ENCODE measurements at places on chromosomes 6 and 20. TPM values are rescaled to one million over a fixed set of nuclear protein-coding genes. Genes with fewer than 3 reads are reported as not detected.

DNA sequence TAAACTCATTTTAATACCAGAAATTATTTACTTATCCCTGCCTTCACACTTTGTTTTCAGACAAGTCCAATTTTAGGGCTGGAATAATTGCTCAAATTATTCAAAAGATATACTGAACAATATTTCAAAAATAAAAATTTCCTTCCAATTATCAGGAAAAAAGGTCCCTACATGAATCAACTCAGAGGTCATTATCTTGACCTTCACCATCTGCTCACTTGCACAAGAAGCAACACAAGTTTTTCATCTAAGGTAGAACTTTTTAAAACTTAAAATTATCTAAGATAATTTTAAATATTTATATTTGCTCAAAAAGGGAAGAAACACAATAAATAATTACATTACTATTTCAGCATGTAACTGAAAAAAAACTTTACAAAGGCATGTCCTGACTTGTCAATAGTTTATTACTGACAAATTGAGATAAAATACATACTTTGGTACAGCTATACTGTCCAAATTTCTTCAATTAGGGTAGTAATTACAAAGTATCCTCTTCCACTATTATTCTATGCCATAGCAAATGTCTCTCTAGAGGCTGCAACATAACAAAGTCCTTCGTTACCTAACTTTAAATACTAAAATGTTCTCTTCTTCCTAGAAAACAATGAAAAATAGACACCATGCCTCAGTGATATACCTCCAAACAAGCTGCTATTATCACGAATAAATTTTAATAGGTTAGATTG is 2.4 kb downstream of the CEP85L start:
- no peak for DNase-seq

- DNase-seq, result no peak
Observed at GRCh38 chr20:32980990-32981389, 23.2 kb downstream of the SUN5 start.

DNA sequence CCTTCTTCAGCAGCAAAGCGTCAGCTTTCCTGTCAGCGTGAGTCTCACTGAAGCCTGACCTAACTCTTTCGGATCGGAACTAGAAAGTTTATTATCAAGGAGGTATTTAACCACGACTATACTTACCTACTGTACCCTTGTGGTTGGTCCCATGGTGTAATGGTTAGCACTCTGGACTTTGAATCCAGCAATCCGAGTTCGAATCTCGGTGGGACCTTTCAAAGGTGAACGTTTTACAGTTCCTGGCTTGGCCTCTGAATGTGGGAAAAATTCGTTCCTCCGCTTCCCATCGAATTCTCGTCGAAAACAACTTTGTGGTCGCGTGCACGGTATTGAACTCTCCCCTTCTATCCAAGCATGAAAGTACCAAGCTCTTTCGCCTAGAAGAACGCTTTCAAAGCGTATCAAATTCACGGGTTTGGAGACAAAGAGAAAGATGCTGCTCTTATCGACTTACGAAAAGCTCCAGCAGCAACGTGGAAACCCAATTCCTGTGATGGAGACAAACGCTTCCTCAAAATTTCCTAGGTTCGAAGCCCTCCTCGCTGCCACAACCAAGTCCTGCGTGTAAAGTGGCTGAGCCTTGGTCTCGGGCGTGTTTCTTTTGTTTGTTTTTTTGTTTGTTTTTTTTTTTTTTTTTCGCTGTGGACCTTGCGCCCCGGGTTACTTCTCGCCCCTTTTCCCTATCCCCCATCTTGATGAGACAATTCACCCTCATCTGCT is 63.7 kb downstream of the GPX5 start:
- DNase-seq, result peak; percentile 98

DNA sequence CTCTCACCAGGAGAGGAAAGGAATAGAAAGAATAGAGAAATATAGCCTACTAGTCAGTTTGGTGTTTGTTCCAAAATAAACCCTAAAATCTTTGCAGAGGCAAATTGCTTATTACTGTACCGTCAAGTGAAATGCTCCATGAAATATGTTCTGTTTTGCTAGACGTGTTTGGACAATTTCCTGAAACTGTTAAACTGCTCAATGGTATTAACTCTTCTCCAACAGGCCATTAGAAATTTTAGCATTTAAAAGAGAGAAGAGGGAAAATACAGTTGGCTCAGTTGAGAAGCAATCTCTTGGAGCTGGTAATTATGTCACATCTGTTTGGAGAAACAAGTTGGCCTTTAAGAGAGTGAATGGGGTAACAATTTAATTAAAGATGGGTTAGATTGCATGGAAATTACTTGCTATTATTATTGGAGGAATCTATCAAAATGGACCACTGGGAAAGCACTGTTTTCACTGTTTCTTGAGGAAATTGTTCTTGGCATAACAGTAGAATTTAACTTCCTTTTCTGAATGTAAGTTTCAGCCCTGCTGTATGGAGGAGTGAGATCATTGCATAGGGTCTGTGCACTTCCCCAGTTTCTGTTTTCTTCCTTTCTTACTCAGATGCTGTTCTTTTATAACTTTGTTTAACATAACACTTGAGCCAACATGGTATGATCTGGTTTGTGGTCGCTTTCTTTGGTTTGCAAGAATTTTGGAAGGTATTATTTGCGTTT is 373.6 kb downstream of the PLCB1 start:
- no peak for DNase-seq

DNA sequence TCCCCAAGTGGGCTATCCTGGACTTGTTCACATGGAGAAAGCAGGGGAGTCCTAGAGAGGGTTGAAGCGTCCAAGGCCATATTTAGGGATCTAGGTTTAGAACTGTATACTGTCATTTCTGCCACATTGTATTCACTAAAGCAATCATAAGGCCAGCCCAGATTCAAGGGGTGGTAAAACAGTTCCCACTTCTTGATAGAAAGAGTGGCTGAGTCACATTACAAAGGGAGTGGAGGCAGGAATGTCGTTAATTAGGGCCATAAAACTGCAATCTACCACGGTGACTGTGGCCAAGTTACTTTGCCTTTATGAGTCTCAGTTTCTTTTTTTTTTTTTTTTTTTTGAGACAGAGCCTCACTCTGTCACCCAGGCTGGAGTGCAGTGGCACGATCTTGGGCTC is 7.4 kb upstream of the UBR2 start:
- peak; percentile 56 for DNase-seq

DNA sequence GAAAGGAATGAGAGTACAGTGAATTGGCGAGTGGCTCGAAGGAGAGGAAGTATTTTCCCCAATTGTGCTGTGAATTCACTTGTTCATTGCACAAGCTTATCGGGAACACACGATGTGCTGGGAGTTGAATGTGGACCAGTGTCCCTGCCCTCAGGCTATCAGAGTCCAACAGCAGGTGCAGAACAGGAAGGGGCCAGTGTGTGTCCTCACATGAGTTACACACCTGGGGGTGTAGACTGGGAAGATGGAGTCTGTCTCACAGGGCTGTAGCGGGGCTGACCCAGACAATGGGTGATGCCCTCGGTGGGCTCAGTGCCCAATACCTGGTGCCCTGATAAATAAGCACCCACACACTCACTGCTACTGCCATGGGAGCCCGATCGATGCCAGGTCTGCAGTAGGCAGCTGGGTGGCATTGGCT is 14.4 kb downstream of the DUSP22 start:
- no peak for DNase-seq

DNA sequence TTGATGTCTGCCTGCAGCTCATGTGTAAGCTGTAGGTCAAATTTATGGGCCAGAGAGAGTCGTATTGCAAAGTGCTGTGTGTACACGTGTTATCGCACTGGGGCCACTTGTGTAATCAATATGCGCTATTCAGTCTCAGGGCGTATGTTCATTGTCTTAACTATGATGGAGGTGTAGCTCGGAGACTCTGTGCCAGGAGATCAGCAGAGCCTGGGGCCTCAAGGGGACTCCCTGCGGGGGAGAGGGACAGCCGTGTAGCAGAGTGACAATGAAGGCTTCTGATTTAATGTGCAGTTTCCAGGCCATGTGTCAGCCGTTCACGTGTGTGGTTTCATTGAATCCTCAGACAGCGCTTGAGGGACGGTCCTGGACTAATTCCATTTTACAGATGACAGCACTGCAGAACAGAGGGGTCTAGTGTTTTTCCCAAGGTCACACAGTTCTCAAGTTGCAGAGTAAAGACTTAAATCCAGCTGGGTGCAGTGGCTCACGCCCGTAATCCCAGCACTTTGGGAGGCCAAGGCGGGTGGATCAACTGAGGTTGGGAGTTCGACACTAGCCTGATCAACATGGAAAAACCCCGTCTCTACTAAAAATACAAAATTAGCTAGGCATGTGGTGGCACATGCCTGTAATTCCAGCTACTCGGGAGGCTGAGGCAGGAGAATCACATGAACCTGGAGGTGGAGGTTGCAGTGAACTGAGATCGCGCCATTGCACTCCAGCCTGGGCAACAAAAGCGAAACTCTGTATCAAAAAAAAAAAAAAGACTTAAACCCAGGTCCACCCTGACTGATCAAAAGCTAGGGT is 242.5 kb downstream of the PREX1 start:
- no peak for DNase-seq

DNA sequence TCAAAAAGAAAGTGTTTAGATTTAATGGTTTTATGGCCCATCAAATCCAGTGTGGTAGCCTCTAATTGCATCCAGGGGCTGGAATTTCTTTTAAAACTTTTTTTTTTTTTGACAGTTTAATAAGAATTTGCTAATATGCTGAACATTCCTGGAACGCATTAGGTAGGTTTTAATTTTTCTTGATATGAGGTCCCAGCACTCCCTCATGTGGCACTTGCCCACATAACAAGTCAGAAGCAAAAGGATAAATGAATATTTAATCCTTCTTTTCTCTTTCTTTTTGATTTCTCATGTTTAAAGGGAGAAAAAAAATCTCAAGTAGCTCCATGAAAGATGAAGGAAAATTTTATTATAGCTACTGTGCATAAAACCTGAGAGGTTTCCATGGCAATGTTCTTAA is 13.5 kb downstream of the HAO1 start:
- peak; percentile 24 for DNase-seq

DNA sequence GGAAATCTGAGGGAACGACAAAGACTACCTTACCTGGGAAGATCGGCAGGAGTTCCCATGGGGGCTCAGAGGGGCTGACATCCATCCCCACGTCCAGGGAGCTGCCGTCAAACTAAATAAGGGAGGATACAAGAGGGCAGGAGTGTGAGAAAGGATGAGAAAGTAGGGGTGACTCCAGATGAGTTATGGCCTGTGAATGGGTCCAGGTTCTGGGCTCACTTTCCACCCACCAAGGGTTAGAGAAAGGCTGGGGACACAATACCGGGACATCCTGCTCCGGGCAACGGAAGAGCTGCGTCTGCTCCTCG is 683 bp downstream of the ATF6B start:
- no peak for DNase-seq

- DNase-seq, result no peak
Observed at GRCh38 chr20:41141153-41141815, 3.9 kb downstream of the PLCG1 start.

GRCh38 chr6:170180671-170181337 is 110.1 kb downstream of the DLL1 start:
- DNase-seq, result no peak

DNA sequence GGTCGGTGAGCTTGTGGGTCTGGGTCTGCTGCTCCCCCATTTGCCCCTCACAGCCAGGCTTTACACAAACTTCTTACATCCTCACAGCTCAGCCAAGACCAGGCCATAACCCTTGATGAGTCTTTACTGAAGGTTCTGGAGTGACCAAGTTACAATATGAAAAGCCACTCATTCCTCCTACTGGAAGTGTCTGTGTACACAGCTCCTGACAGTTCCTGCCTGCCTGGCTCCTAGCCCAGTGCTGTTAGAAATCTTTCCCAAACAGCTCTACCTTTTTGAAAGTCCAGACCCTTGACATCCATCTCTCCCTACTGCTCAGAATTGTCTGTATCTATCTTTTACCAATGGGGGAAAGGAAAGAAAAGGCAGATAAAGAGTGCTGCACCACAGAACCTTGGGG is 106.9 kb downstream of the PAX1 start:
- no peak for DNase-seq

DNA sequence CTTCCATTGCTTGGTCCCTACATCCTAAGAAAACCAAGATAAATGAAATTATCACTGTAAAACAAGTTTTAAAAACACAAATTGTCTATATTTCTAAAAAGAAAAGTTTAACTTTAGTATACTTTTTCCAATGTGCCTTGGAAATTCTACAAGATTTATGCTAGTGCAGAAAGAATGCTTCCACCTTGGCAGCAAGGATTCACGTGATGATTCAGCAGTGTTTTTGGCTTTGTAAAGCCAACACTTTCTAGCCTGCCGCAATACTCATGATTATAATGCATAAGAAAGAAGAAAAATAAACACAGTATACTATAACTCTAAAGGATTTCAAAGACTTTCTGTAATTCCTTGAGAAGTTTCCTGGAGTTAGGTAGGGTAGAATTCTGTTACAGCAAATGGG is 442.7 kb downstream of the TENT5A start:
- no peak for DNase-seq

DNA sequence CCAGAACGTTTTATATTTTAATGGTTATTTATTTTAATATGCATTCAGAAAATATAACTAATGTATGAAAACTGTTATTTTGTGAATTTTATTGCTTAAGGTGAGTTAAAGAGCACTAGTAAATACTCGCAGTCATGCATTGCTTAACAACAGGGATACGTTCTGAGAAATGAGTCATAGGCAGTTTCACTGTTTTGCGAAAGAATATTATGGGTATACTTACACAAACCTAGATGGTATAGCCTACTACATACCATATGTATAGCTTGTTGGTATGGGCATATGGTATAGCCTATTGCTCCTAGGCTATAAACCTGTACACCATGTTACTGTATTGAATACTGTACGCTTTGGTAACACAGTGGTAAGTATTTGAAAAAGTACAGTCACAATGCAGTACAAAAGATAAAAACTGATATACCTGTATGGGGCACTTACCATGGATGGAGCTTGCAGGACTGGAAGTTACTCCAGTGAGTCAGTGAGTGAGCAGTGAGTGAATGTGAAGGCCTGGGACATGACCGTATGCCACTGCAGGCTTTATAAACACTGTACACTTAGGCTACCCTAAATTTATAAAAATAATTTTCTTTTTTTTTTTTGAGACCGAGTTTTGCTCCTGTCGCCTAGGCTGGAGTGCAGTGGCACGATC is 38.5 kb downstream of the ARFGEF2 start:
- DNase-seq, result no peak

UST gene
- 1.7 TPM for total RNA-seq

RHAG gene
- total RNA-seq, result not detected

ELOVL2 gene
- 14.1 TPM for total RNA-seq

ASIP gene
- not detected for total RNA-seq

GATA5 gene
- not detected for total RNA-seq

CTCFL gene
- total RNA-seq, result 0.90 TPM

GSTA3 gene
- not detected for total RNA-seq

LY6G5C gene
- total RNA-seq, result 3.9 TPM

ARFGEF3 gene
- total RNA-seq, result 0.61 TPM

C4A gene
- total RNA-seq, result 4.6 TPM

SERINC1 gene
- total RNA-seq, result 81.6 TPM
